ENCODE measurements at places on chromosomes 5 and 9.

DNA sequence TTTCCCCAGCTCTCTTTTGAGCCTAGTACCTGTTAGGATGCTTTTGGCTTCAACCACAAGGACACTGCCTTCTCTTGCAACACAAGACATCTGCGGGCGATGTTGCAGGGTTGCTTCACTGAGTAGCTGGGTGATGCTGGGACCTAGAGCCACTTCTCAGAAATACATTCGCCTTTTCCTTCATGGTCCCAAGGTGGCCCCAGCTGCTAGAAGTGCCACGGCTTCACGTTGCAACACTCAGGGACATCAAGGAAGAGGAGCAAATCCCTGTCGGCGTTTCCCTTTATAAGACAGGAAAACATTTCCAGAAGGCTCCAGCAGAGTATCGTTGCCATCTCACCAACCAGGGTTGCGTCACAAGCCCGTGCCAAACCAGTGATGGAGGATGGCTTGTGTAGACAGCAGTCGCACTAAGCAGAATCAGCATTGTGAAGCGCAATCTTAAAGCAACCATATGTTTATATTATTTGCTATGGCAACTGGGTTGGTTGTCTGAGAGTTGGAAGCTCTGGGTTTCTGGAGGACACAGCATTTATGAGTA lies 62.7 kb downstream of the ANKRD33B start:
- DNase-seq = no peak

DNA sequence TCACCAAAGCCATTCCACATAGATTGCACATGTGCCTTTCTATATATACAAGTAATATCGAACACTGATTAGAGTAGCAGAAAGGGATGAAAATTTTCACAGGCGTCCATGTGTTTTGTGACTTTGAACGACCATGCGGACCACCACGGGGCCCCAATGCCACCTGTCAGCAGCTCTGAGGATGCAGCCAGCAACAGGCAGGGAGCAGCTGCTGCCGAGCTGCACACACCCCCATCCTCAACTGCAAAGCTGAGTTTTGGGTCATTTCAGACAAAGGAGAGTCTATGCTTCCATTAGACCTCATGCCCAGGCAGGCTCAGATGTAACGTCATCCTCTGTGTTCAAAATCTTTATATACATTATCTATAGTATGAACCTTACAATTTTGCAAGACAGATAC lies 503.8 kb downstream of the IRX1 start:
- no peak for DNase-seq

DNA sequence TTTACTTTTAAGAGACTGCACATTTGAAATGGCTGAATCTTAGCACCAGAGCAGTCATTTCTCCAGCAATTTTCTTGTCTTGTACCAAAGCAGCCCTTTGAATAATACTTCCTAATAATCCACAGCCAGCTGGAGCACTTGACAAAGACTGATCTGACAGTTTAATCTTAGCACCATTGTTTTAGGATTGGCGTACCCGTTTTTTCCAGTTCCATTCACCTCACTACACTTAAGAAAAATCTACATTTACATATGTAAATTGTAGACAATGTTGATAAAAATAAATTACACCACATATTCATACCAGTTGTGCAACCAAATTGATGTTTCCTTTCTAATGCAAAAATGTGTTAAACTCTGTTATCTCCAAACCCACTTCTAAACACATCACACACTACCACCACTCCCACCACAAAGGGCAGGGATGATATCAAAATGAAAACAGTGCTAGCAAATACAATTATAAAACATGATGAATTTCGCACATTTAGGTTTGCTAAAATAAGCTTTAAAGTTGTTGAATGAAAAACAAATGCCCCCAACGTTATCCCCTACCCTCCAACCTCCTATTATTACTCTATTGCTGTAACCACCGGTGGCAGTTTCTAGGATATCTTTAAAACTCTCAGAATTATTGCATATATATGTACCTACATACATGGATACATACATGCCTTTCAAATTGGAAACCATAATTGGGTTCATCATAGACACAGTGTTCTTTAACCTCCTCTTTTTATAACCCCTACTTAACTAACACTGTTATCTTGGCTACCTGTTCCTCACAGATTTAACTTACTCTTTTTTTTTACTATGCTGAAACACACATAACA lies 21.5 kb downstream of the SERINC5 start:
- no peak for DNase-seq

DNA sequence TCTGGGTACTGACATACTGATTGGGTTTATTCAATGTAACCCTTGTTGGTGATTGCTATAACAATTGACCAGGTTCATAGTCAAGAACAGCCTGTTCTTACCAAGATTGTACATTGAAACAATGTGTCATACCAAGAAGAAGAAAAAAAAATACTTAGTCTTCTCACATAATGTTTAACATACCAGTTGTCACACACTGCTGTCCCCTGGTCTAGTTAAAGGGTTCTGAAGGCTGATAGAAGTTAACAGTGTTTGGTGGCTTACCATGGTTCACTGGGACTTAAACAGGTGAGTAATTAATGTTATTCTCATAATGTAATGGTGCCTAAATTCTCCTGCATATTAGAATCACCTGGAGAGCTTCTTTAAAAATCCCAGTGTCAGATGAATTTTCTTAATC lies 18.5 kb upstream of the CDC42SE2 start:
- no peak for DNase-seq

- DNase-seq = no peak
Measured at GRCh38 chr5:31449962-31450361, 81.9 kb downstream of the DROSHA start.

DNA sequence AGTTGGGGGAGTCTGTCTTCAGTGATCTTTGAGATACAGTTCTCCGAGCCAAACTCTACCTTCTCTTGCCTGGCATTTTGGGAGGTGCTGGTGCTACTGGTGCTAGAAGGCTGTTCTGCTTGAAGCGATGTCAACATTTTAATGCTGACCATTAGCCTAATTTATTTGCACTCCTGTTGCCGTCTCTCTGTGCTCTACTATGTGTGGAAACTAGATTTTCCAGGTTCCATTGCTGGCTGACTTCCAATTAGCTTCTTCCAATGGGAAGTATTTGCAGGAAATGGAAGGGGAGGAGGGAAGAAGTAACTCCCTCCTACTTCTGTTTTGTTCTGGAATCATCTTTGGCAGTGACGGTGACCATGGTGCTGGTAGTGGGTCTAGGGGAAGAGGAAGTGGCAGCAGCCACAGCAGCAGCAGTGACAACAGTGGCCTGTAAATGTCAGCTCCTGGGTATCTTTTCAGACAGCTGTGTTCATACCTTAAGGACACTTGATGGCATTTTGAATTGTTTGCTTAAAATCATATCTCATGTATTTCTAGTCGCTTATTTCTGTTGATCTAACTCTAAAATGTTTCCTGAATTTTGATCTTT lies 7.9 kb downstream of the TXNDC8 start:
- no peak for DNase-seq
